ENCODE measurements at places on chromosomes 4 and X.

DNA sequence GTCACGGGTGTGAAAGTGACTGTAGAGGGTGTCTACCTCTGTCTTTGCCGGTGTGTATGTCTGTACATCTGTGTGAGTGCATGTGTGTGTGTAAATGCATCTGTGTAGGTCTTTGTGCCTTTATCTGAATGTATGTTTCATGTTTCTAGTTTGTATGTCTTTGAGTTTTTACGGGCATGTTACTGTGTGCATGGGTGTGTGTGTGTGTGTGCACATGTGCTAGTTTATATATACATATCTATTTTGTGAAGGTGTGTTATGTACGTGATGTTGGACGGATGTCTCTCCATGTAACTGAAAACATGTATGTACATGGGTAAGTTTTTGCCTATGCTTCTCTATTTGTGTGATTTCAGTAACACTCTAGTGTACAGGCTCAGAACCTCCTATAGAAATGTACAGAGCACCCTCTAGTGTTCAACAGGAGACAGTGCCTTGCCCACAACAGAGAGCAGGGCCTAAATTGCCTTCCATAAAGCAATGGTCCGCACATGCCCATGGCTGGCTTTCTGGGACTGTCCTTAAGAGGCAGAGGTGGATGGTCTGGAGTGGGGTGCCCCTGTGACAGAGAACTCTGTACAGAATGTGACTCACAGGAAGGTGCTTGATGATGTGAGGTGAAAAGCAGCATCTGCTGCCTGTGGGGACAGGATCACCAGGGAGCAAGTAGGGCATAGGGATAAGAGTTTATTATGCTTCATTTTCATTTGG, 343.5 kb downstream of the RAPGEF2 start:
- DNase-seq = peak; percentile 78

DNA sequence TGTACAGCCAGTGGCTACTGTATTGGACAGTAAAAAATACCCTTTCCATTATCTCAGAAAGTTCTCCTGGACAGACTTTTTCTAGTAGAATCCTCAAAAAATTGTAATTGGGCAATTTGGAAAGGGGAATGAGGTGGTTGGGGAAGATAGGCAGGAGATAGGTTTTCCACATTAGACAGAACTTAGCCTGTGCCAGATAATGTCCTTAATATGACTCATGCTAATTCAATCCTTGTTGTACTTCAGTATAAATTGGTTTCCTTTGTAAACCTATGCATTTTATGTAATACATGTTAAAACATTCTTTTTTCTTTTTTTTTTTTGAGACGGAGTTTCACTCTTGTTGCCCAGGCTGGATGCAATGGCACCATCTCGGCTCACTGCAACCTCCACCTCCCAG, 8.9 kb downstream of the EIF4E start:
- peak; percentile 40 for DNase-seq

DNA sequence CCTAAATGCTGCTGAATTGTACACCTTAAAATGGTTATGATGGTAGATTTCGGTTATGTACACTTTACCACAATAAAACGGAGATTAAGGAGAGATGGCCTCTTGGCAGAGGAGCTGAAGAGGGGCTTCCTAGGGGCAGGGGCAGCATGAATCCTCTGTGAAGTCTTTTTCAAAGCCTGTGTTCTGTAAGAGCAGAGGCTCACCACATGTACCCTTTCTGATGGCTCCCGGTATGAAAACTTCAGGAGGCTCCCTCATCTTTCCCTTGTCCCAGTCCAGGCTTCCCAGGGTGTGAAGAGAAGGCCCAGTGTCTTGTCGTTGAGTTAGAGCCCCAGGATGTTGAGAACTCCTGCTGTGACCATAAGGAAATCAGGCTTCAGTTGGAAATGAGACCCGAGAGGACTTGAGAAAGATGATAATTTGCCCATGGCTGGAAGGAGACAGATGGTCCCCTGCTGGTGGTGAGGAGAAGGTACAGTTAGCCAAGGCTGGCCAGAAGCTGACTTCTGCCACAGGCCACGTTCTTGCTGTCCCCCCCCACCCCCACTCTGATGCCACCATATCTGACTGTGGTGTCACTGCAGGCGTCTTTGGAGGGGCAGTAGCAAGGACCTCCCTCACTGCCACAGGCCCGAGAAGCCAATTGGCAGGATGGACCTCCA, 31.8 kb upstream of the MTM1 start:
- DNase-seq = no peak

- DNase-seq = no peak
Measured at GRCh38 chrX:54064564-54064963, 20.3 kb upstream of the PHF8 start.

DNA sequence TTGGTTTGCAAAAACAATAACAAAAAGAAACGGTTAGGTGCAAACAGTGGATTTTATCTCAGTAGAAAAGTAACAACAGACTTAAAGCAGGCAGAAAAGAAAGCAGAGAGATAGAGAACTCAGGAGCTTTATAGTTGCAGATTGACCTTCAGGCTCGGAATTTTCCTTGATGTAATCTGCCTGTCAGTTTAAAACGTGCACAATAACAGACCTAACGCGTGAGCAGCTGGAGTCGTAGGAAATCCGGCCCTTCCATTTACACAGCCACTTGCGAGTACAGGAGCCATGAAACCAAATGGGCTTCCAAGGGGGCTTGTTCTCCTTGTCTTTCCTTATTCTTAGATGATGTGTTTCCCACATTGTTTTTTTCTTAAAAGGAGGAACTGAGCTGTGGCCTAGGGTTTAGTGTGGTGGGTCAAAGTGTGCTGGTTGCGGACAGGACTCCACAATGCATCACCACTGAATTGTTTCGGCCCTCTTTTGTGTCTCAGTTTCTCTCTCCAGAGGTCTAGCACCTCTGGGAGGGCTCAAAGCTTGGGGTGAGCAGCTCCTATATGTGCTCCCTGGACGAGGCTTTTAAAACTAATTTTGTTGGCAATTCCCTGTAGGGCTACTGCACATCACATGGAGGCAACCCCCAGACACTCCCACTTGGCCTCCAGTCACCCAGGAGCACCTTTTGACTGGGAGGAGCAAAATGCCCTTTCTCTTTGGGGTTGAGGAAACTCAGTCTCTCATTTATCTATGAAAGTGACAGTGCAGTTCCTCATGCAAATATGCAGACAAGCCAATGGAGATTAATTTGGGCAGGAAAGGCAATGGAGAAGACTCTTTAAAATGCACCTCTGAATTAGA, 13.9 kb upstream of the MPP1 start:
- DNase-seq = no peak

- DNase-seq = no peak
Measured at GRCh38 chrX:56783450-56783831, 54.4 kb downstream of the NBDY start.

Measured in epithelial cell of esophagus (primary cell).